ENCODE measurements at places on chromosomes 7 and 10.

DNA sequence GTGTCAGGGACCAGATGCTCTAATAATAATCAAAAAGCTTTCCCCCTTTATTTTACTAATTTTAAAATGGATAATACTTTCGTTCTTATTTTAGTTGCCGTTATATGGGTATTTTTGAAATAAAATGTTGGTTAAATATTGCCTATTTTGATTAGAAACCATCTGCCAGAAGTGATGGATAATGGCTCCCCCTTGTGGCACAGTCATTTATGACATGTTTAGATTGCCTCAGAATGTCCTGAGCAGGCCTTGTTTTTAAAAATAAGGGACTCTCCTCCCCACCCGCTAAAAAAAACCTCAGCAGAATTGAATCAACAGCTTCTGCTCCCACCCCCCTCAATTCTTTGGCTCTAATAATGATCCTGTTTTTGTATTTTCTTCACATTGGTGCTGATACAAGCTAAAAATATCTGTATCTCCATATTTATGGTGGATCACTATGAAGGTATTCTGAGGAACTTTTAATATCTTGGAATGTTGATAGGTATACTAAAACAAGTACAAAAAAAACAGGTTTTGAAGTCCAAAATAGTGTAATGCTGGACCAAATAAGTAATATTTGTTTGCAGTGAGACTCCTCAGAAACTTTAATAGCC is 38.8 kb downstream of the TMEM60 start:
- DNase-seq, result peak; percentile 57

DNA sequence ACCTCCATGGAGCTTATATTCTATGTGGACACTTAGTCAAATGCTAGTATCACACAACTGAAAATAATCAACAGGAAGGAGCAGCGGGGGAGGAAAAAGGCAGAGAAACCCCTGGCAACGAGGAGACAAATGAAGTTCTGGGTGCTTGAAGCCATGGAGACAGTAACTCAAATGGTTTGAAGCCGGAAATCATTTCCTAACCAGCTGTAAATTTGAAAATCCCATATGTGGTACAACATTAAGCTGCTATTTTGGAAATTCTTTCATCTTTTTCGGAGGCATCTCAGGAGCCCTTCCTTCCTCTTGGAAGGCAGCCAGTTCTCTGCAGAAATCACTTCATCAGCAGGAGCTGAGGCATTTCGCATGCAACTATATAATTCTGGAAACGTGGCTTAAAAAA is 91.4 kb downstream of the PPP1R3C start:
- DNase-seq, result no peak

DNA sequence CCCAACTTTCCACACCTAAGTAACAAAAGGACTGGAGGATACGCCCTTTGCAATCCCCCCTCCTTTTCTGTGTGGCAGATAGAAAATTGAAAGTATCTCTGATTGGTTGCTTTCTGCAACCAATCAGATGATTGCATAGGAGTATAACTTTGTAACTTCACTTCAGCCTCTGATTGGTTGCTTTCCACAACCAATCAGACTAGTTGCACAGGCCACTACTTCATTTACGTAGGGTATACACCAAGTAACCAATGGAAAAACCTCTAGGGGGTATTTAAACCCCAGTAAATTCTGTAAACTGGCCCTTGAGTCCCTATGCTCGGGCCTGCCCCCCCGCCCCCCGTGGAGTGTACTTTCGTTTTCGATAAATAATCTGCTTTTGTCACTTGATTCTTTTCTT is 1080.4 kb downstream of the CNTNAP2 start:
- DNase-seq, result no peak

DNA sequence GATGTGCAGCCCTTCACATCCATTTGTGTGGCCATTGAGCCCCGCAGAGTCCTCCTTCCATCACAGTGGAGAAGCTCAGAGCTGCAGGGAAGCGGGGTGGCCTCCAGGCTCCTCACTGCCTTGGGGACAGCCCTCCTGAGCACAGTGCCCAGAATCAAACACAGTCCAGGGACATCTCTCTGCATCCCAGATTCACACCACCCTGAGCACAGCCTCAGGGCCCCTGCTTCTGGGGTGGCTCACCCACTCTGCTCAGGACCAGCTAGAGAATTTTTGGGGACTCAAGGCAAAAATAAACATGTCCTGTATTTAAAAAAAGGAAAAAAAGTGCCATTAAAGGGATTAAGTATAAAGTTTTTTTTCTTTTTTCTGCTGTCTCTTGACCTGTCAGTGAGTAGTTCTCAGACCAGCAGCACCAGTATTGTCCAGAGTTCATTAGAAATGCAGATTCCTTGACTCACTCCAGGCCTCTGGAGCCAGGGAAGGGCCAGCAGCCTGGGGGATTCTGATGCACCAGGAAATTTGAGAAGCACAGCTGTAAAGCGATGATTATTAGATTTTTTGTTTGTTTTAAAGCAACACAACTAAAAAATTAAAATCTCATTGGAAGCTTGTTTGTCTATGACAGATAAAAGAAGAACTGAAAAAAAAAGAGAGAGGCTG is 61.6 kb downstream of the ARHGAP22 start:
- DNase-seq, result no peak

- no peak for DNase-seq
Observed at GRCh38 chr10:126013489-126014281, 117.3 kb downstream of the FANK1 start.

- DNase-seq, result no peak
Observed at GRCh38 chr7:35605760-35606159, 89.2 kb downstream of the HERPUD2 start.

GRCh38 chr10:6721964-6722615 is 142.0 kb upstream of the PRKCQ start:
- DNase-seq, result no peak

DNA sequence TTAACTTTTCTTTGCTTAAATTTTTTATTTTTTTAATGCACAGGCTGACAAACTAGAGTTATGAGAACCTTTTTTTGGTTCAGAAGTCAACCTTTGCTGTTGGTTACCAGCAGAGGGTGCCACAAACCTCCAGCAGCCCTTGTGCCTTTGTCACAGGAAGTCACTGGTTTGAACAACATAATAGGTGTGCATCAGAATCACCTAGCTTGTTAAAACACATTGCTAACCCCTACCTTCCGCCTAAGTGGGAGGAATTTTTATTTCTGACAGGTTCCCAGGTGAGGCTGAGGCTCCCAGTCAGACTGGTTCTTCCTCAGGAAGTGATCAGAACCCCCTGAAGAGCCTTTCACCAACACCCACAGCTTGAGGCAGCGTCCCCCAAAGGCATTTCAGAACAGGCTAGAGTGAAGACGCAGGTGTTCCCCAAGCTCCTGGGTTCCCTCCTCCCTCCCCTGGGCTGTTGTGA is 22.6 kb upstream of the VDAC2 start:
- DNase-seq, result no peak

- no peak for DNase-seq
Observed at GRCh38 chr7:40541336-40541735, 406.5 kb downstream of the SUGCT start.

- no peak for DNase-seq
Observed at GRCh38 chr7:28592861-28593260, 180.5 kb downstream of the CREB5 start.

DNA sequence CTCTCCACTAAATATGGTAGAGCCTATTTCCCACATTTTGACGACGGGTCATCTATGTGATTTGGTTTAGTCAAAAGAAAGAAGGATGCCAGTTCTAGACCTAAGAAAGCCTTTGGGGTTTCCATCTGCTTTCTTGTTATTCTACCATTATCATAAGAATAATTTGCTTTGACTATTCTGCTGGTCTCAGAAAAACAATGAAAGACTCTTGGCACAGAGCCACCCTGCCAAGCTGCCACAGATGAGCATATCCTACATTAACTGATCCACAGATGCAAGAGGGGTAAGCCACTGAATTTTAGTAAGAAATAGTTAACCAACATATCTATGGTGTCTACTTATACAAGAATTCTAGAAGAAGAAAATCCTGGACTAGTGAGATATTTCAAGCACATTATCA is 158.6 kb upstream of the MAGI2 start:
- no peak for DNase-seq

DNA sequence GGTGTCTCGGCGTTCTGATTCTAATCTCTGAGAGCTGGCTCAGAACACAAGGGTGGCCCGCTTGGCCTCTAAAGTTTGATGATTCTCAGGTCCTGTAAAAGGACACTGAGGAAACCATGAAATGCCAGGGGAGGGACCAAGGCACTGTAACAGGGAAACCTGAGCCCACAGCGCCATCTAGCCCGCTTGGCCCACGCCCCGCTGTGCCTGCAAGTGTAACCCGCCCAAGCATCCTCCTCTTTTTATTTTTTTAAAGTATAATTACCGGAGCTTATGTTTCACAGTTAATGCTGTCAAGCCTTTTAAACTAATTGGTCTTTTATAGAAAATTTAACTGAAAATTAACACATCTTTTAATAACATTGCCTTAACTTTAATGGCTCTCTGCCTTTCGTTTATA is 734.7 kb downstream of the KCNMA1 start:
- DNase-seq, result no peak

DNA sequence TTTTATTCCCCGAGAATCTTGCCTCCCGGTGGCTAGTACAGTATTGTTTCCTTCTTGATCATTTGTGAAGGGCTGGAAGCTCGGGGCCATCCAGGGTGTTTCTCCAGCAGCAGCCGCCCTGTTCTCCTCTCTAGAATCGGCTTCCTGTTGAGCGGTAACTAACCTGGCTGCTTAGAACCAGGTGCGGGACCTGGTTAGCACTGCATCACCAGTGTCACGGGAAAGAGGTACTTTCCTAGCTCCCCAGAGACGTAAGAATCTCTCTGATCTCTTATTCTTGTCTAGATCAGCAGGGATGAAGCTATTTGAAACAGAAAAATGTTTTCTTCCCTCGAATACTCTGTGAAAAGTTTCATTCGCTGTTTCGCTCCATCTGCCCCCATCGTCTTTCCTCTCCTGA is 239.2 kb downstream of the CELF2 start:
- DNase-seq, result no peak

GRCh38 chr7:93218997-93219827 is 7.1 kb downstream of the HEPACAM2 start:
- DNase-seq, result no peak

DNA sequence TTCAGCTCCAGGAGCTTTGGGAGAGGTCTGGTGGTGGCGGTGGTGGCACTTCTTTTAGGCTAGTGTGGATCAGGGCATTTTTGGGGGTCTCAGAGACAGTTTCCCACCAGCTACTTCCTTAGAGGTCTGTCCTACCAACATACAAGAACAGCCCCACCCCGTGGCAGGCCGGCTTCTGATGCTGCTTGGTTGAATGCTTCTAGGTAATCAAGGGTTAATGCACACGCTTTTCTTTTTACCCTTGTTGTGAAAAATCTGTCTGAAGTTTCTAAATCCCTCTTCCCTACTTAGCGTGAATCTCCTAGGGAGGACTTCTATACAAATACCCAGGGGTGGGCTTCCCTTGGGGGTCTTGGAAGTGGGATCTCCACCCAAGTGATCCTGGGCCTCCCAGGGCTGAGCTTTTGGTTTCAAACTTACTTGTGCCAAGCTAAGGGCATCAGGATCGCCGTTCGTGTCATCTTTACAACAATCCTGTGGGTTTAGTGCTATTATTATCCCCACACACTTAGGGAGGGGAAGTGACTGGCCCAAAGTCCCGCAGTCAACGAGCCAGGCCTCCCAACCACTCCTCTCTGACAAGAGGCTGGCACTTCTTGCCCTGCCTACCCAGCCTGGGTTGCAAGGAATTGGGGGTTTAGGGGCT is 1.7 kb downstream of the SH2B2 start:
- DNase-seq, result no peak

DNA sequence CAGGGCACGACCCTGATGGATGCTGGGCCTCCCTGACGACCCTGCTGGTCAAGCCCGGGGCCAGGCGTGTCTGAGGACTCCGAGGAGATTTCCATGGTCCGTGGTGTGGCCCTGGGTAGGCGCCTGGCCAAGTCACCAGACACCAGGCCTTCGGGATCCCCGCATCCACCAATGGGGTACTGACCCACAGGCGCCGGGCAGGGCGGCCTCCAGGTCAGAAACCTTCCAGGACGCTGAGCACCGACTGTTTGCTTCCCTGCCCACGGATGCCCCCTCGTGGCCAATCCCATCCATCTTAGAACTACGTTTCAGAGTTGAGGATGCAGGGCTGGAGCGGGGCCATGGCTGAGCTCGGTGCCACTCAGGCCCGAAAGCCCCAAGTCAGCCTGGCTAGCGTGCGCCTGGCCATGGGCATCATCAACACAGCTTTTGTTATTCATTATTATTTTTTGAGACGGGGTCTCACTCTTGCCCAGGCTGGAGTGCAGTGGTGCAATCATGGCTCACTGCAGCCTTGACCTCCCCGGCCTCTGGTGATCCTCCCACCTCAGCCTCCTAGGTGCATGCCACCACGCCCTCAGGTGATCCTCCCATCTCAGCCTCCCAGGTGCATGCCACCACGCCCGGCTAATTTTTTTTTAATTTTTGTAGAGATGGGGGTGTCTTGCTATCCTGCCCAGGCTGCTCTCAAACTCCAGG is 7.1 kb upstream of the AMZ1 start:
- no peak for DNase-seq

DNA sequence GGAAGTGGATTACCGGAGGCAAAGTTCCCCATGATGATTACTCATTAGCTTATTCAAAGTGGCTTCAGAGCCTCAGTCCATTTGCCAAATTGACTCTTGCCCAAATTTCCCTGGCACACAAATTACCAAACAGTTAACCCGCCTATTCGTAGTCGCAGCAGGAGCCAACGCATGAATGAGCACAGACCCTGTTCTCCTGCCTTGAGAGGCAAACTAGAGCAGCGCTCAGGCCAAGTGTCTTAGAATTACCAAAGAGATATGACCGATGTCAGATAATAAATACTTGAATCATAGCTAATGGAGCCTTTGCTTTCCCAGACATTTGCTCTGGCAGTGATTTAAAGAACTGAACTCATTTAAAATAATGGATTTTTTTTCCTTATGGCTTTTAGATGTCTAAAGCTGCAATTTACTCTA is 64.9 kb downstream of the CTTNBP2 start:
- no peak for DNase-seq

- DNase-seq, result no peak
Observed at GRCh38 chr7:13117103-13117502, 429.7 kb downstream of the ARL4A start.

DNA sequence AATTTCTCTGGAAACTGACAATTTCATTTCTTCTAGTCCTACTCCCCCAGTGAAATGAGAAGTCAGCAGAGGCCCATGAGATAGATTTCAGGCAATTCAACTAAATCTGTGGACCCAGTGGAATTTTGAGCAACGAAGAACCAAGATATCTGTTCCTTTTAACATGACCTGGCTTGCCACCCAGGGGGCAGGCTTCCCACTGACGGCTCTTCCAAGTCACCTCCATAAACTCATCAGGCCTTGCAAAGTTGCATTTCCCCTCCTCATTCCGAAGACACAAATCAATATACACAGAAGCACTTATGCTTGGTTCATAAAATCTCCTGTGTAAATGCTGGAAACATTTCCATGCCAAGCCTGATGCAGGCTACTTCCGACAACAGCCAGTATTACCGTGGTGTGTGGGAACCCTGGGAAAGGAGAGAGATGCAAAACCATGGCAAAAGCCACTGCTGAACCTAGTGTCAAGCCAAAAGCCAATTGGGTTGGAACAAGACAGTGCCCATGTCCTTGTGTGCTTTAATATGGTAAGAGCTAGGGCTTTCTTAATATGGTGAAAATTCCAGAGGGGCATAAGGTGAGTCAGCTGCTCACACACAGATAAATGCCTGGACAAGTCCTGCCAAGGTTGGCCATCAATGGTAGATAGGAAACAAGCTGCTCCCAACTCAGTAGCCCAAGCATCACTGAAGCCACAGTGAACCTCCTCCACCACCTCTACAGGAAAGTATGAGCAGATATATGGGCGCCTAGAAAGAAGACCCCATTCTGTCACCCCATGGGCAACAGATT is 1.6 kb downstream of the FRMD4A start:
- DNase-seq, result no peak
